ENCODE measurements at places on chromosomes 13 and 19. TPM values are rescaled to one million over a fixed set of nuclear protein-coding genes. Genes with fewer than 3 reads are reported as not detected.

DNA sequence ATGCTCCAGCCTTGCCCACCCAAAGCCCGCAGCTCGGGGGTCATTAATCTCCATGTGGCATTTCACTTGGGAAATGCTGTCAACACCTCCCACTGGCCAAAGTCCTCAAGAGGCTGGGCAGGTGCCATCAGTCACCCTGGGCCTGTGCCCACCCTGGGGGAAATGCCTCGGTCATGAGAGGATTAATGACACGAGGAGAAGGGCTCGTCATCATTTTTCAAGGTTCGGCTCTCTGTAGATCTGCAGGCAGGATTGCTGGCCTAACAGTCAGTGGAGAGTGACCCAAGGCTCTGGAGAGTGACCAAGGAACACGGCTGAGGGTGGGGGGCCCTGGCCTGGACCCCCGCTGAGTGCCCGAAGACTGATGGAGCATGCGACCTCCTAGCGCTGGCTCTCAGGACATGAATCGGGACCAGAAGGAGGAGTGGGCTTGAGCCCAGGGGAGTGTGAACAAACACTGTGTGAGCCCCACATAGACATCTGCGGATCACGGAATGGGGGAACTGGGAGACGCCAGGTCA lies 15.2 kb upstream of the KCTD15 start:
- DNase-seq = no peak

The KLK2 gene
- 3.4 TPM for total RNA-seq

DNA sequence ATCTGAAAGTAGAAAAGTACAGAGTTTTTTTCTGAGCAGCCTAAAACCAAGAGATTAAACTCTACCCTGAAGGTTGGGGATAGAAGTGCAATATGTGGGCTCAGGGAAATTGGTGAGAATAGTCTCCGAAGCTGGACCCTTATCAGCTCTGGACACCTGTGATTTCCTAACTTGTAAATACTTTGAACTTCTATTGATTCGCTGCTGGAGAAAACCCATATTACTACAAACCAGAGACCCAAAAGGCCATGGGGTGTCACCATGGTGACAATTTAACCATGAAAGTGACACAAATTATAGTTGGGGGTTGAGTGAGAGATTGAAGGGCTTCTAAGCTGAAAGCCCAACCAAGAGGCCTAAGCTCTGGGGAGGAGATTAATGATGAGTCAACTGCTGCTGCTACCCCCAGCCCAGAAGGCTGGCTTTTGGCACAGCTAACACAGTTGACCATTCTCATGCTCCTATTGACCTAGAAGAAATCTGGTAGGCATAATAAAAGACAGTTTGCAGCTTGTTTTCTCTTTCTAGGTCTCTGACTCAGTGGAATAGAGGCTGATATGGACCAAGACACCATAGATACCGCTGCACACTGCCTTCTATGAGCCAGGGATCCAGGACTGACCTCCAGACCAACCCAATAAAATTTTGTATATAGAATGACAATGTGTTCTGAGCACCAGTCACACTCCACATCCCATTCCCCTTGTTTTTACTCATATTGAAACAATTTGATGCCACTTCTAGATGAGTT lies 131.9 kb upstream of the FNDC3A start:
- no peak for DNase-seq

The FLT1 gene
- total RNA-seq = 36.0 TPM

The SCN1B gene
- 7.4 TPM for total RNA-seq

The RNF225 gene
- total RNA-seq = not detected

The PINLYP gene
- total RNA-seq = 11.8 TPM

The RABAC1 gene
- 138 TPM for total RNA-seq

GRCh38 chr13:44220948-44221347 lies 152.7 kb upstream of the SERP2 start:
- peak; percentile 70 for DNase-seq

- DNase-seq = no peak
These were observed 276.1 kb downstream of the NALCN start for GRCh38 chr13:101140087-101140770.

DNA sequence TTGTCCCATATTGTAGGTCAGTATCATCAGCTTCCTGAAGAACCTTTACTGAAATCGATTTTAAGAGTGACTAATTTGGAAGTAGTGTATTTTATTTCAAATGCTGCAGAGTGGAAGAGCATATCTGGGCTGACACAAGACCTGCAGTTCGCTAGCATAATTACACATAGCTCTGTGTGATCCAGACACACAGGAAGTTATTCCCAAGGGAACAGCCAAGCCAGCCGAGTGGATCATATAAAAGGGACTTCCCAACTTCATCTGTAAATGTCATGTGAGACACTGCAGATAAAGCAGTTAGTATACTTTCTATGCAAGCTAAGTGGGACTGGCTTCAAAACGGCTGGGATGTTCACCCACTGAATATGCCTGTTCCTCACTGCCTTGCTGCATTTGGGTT lies 760.4 kb downstream of the SLITRK1 start:
- DNase-seq = no peak

The NBEA gene
- 21.5 TPM for total RNA-seq
